ENCODE measurements at places on chromosomes 7 and 10.
A peak's percentile ranks its signal among the peaks of the same experiment; 100 is the strongest.

GRCh38 chr10:129962872-129963640 is 1.0 kb downstream of the EBF3 start:
- no peak for DNase-seq

DNA sequence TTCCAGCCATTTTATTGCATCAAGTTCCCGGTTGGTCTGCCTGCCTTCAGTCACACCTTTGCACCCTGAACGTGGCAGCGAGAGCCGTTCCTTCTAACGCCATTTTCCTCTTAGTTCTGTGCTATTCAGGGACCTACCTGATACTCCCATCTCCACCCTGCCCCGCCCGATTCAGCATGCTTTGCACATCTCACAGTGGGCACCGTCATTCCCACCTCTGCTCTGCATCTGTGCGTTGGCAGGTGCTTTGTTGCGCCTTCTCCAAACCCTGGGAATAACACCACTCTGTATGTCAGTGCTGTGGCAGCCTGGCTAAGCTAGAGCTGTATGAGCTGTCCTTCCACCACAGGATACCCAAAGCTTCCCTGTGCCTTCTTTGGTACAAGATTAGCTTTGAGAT is 96.8 kb downstream of the ACTR3B start:
- no peak for DNase-seq

- peak; percentile 24 for DNase-seq
Observed at GRCh38 chr7:81074406-81074805, 155.6 kb upstream of the SEMA3C start.

DNA sequence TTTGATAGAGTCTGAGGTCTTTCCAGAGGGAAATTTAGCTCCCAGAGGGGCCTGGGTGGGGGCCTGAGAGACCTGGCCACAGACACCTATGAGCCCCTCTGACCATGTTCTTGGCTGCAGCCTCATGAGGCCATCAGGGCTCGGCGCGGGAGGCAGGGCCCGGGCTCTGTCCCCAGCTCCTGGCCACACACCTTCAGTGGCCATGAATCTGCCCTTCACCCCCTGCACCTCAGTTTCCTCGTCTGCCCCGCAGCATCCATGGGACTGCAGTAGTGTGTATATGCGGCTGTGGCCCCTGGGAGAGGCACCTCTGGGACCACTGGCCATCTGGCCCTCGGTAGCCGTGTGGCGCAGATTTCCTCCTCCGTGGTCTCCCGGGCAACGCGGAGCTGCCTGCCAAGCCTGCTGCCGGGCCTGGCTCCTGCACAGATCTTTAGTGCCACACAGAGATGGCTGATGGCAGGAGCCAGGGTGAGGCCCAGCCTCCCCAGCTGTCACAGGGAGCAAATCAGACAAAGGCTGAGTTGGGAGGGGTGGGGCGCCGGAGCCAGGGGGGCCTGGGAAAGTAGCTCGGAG is 23.6 kb upstream of the ADCYAP1R1 start:
- no peak for DNase-seq

DNA sequence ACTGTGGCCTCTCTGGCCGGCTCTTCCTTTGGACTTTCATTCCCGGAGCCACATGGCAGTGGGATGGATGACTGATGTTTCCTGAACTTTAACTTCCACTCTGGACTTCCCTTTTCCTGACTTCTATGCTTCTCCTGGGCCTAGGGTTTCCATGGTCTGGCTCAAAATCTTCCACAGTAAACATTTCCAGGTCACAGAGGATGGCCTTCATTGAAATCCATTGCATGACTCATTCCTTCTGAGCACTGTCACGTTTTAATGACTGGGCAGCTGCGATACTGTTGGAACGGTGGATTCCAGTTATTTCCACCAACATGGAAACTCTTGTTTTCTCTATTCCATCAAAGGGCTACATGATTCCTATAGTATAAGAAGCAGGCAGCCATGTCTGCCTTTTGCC is 24.4 kb upstream of the ZNF273 start:
- no peak for DNase-seq

Measured in bronchial epithelial cell (primary cell).